ENCODE measurements at places on chromosomes 2 and 18.

- DNase-seq, result no peak
Measured at GRCh38 chr2:144546933-144547332, 27.0 kb upstream of the ZEB2 start.

DNA sequence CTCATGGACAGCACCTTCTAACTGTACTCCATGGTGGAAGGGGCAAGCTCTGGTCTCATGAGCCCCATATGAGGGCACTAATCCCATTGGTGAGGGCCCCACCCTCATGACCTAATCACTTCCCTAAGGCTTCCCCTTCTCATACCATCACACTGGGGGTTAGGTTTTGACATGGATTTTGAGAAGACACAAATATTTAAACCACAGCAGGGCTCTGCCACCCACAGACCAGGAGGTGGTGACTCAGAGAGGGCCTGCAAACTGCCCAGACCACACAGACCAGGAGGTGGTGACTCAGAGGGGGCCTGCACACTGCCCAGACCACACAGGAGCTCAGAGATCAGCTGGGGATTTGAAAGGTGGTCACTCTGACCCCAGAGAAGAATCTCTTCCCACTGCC is 222.0 kb downstream of the KLHL29 start:
- no peak for DNase-seq

DNA sequence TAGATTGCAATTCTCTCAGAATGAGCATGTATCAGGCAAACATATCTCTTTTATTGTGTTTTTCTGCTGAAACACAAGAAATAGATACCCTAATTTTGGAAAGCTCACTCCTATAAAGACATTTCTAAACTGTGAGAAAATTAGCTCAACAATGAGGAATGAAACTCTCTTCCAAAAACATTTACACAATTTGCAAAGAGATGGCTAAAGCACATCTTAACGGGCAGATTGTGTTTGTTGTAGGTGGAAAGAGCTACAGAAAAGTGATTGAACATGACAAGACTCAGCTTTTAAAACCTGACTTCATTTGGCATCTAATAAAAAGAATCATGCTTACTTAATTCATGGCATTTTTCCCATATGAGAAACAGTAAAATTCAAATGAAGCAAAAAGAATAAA is 175.0 kb upstream of the SLC39A10 start:
- no peak for DNase-seq

DNA sequence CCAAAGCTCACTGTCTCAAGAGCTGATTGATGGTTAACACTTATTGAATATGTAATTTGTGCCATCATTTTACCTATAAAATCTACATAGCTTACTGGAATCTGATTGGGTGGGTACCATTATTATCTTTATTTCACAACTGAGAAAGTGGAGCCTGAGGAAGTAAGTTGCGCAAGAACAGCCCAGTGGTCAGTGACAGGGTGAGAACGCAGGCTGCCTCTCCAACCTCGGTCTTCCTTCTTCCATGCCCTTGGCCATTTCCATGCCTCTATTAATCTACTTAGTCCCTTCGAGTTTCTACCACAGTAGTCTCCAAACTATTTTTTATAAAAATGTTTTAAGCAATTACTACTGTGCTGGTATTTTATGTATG is 390.9 kb upstream of the VWC2L start:
- no peak for DNase-seq

- no peak for DNase-seq
Measured at GRCh38 chr2:241880311-241881073, 11.0 kb downstream of the RTP5 start.

DNA sequence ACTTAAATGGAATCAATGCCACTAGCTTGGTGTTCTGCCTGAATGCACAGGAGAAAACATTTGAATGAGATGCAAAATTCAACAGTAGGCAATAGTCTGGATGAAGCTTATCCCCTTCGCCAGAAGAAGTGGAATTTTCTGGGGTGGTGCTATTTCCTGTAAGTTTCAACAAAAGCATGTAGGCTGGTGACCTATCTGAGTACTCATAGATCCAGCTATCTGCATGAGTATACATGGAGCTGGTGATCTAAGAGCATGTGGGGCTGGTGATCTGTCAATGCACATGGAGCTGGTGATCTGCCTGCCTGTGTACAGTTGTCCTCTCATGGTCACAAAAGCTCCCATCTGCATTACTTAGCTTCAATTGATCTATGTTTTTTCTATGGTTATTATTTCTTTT is 71.2 kb downstream of the SLC9A4 start:
- DNase-seq, result no peak

DNA sequence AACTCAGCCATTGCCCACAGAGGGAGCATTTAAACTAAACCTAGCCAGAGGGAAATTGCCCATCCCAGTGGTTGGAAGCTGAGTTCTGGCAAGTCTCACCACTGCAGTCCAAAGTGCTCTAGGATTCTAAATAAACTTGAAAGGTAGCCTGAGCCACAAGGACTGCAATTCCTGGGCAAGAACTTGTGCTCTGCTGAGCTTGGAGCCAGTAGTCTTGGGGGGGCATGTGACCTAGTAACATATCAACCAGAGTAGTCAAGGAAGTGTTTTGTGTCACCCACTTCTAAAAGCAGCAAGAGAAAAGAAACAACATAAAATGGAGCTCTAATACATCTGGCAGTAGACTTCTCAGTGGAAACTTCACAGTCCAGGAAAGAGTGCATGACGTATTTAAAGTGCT is 167.0 kb downstream of the PTH2R start:
- no peak for DNase-seq

- DNase-seq, result no peak
Measured at GRCh38 chr2:189557373-189557772, 23.2 kb downstream of the SLC40A1 start.

DNA sequence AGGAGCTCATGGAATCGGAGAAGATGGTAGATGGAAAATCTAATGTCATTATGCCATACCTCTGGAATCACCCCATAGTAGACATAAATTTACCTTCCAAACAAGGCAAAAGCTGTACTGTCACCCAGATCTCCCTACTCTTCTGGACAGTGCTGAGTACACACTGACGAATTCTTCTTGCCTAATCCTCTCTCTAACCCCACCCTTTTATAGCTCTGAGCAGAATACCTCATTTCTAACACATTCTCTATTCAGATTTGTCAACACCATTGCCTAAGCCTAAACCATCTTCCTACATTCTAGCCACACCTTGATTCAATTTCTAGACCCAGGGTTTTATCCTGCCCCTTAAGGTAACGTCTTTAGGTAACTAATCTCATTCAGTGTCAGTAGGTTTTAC is 321.0 kb upstream of the NRP2 start:
- DNase-seq, result no peak

DNA sequence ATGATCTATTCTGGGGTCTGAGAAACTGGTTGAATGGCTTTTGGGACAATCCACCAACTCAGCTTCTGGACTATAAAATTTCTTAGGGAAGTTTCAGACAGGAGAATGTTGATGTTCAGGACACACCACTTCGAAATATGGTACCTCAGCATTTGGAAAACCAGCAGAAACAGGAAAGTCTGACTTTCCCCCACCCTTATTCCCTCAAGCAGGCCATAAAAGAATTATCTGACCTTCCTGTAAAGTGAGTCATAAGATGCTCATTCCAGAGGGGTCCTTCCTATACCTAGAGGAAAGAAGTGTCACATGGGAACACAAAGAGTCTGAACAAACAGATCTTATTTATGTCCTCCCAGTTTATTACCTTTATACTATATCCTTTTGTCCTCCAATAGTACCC is 415.0 kb downstream of the CPS1 start:
- DNase-seq, result no peak

DNA sequence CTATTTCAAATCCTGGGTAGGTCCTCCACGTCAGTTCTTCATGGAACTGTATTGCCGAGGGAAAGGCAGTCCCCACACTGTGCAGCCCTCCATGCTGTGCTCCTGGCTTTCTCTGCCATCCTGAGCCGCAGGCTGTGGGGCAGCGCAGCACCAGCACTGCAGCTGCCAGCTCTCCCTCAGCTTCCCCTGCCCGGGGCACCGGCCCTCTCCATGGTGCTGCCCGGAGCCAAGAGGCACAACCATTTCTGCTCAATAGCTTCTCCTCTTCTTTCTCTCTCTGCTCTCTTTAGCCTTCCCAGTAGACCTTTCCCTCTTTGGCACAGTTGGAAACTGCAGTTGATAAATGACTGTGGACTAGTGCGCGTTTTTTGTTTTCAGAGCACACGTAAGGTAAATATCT is 12.1 kb downstream of the ANKRD23 start:
- no peak for DNase-seq

DNA sequence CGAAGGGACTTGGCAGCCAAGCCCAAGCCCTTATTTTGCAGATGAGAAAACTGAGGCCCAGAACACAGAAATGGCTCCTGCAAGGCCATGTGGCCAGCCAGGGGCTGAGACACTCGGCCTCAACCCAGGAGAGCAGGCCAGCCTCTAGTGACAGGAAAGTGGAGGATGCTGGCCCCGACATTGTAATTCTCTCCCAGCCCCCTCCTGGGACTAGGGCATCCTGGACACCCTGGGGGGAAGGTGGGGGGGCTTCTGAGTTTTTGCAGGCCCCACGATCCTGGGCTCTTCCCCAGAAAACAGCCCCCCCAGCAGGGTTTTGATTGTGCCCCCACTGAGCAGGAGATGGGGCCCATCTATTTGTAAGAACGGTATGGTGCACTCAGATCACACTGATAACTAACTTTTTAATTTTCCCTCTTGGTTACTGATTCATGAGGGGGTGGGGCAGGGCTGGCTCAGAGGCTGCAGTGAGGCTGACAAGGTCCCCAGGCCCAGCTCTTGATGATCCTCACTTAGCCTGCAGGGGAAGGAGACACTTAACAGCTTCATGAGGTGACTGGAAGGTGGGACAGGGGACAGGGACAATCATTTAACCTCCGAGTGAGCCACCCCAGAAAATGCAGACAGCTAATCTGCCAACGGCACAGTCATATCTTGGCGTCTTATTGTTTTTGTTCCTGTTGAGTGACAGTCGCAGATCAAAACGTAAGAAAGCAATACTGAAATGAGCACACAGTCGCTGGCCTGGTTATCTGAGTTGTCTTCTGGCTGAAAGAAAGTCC is 18.9 kb downstream of the SMAD7 start:
- peak; percentile 76 for DNase-seq

DNA sequence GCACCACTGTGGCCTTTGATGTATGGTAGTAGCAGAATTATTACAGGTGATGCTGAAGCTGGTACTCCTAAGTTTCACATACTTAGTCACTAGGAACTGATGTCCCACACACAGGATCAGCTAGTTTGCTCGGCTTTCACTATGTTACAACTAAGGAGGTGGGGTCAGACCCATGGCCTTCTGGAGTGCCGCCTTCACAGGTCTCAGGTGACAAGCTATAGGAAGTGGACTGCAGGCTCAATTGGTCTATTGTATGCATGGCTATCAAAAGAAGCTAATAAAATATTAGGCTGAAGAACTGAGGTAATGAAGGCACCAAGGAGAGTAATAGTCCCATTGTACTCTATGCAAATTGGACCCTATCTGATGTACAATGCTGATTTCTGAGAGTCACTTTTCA is 170.6 kb downstream of the DLGAP1 start:
- DNase-seq, result no peak

- no peak for DNase-seq
Measured at GRCh38 chr18:77380695-77381094, 131.0 kb downstream of the GALR1 start.

DNA sequence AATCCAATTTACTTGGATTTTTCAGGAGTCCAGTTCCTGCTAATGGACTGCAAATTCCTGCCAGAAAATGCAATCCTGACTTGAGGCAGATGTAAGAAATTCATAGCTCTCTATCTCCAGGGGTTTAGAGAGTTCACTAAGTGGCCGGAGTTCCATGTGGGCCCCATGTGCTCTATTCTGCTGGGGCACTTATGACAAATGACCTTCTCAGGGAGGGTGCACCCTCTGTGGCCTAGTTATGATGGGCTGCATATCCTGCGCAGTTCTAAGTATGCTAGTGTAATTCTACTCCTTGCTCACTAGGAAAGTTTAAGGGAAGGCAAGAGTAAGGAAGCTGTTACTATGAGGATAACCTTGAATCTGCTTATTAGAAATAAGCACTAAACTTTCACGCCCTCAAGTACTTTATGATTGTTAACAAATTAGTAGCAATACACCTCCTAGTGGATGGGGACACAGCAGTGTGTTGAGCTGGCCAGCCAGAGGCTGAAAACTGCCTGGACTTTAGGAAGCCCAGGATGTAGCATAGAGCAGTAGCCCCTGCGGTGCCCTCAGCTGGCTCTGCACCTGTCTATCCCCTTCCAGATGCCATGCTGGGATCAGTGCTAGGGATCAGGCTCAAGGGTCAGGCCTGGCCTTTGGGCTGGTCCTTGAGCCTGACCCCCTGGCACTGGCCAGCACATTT is 14.4 kb downstream of the SMYD1 start:
- no peak for DNase-seq

- no peak for DNase-seq
Measured at GRCh38 chr2:203175371-203175770, 63.4 kb upstream of the CYP20A1 start.

GRCh38 chr18:31490387-31490786 is 7.6 kb upstream of the DSG2 start:
- DNase-seq, result no peak

GRCh38 chr2:221911321-221911720 is 339.2 kb upstream of the EPHA4 start:
- DNase-seq, result no peak

DNA sequence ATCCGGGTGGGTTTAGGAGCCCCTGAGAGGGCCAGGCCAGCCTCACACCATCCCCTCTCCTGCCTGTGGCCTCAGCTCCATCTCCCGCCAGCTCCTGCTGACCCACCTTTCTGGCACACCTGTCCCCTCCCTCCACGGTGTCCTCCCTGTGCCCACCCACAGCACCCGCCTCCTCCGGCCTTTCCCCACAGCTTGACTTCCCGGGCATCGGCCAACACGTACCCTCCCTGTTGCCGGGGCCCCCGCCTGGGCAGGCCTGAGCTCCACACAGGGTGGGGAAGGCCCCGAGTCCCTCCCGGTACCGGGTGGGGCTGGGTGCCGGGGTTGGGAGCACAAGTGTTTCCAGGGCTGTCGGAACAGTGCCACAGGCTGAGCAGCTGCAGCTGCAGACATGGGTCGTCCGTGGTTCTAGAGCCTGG is 6.5 kb downstream of the GPC1 start:
- no peak for DNase-seq

GRCh38 chr2:230669386-230669950 is 43.2 kb upstream of the CAB39 start:
- DNase-seq, result no peak
